ENCODE measurements at places on chromosomes 1 and 21.

DNA sequence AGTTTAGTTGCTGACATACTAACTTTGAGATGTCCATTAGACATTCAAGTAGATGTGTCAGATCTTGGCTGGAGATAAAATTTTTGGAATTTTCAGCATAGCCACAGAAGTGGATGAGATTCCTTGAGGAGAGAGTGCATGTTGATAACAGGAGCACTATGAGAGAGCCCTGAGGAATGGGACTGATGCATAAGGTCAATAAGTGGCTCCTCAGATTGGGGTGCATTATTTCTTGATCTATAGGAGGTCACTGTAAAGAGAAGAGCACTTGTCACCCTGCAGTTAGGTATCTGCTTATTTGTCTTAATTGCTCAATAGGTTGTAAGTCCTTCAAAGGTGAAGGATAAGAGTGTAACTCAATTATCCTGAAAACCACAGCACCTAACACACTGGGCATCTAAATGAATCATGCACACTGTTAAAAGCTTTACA is 52.0 kb upstream of the TACSTD2 start:
- no peak for DNase-seq

- DNase-seq, result no peak
These were observed 359.9 kb downstream of the SEC16B start for GRCh38 chr1:177609953-177610352.

DNA sequence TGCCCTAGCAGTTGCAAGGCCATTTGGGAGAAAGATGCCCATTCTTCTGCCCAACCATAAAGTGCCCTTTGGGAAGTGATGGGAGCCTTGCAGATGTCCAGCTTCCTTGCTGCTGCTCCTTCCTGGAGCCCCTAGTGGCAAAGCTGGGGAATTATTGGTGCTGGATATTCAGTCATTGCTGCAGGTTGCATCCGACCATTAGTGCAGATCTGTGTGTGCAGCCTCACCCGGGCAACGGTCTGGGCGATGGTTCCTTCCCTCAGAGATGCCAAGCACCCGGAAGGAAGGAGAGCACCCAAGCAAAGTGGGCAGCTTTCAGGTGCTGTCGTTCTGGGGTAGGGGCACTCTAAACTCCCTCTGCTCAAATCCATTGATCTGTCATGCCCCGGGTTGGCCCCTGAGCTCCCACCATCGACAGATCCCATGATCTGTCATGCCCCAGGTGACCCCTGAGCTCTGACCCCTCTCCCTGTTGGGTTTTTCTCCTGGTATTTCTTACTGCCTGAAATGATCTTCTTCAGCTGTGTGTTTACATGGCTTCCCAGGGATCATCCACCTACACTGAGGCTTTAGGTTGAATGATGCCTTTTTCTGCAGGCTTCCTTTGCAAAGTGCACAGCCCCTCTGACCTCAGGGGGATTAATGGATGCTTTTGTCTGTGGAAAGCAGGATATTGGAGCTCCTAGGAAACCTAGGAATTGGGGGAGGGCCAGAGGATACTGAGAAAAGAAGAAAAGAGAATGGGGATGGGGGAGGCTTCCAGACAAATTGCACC is 467.5 kb downstream of the PTPRU start:
- DNase-seq, result peak; percentile 44

- DNase-seq, result peak; percentile 63
These were observed 321.1 kb downstream of the KCTD3 start for GRCh38 chr1:215888159-215888558.

DNA sequence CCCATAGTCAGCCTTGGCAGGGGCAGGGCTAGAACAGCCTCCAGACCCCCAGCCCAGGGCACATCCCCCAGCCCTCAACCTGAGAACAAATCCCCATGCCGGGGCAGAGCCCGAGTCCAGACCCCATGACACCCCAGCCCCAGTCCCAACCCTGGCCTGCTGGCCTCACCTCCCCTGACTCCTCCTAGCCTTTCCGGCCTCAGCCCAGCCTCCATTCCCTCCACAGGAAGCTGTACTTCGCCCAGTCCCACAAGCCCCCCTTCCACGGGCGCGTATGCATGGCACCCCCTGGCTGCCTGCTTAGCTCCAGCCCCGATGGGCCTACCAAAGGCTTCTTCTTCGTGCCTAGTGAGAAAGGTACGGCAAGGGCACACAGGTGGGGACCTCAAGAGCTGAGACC is 50.4 kb downstream of the DISP3 start:
- DNase-seq, result no peak

DNA sequence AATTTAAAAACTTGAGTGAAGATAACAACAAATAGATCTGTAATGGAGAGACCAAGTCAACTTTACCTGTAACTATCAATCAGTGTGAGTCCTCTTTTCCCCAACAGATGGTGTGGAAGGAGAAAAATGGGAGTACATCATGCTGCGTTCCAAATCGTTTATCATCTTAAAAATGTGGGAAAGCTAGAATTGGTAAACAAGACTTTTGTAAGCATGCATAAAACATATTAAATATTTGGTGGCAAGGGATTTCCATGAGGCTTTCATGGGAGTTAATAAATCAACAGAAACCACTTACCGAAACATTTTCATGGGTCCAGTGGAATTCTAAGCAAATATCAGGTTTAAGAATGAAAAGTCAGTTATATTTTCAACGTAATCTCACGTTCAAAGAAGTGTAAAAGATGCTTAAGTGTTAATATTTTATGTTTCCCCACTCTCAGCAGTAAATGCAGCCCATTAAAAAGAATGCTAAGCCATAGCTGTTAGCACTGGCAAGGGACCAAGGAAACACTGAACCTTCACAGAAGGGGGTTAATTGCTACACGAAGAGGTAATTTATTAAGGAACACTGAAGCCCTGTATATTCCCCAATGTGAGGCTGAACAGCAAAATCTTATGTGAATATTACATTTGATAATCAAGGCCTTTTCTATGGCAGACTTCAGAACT is 117.0 kb downstream of the ZC3H11B start:
- peak; percentile 8 for DNase-seq

DNA sequence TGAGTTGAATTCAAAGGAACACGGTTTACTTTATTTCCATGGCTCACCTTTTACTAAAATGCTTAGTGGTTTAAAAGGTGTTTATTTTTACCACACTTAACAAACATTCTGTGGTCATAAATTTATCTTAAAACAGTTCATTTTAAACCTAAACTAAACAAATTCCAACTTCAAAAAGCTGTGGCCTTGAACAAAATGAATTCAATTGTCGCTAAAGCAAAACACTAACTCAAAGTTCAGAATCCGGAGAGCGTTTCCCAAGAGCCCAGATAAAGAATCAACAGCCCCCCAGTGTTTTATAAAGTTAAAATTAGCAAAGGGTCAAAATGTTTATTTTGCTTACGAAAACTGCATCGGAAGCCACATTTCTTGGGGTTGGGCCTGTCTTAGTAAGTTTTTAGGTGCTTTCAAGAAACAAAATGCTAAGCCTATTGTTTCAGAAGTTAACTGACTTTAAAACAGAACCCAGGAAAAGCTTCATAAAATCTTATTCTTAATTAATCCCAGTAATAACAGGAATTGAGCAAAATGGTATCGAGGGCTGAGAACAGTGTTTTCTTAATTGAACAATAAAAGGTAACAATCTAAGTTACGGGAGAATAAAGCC is 1.3 kb downstream of the PUM1 start:
- no peak for DNase-seq

- DNase-seq, result no peak
These were observed 96.8 kb upstream of the LMO4 start for GRCh38 chr1:87231703-87232367.

GRCh38 chr21:33117101-33117888 is 47.4 kb downstream of the OLIG1 start:
- no peak for DNase-seq

DNA sequence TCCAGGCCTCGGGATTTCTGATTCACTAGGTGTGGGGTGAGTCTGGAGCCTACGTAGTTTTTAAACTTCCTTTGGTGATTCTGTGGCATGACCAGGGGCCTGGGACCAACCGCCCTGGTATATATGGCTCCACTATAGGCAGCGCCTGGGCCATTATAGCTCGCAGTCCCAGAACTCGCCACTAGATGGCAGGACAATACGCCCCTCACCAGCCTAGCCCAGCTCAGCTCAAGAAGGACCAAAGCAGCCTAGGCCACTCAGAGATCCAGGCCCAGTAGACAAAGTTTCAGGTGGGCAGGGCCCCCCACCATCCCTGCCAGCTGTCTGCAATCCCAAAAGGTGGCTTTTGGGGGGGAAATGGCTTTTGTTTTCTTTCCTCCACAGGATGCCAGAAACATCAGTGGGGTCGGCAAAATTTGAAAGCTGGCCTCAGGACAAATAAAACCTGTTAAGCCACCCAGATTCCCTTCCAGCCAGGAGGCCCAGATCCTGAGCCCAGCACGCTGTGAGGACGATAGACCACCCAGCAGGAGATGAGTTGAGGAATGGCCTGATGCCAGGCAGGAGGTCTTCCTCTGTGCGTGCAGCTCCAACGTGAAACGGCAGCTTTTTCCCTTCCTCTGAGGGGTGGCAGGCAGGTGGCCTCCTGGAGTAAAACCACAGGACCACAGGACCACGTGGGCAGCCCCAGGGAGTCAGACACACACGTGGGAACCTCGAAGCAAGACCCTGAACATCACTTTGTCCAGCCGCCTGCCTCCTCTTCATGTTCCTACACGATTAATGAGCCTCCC is 24.8 kb upstream of the TMEM51 start:
- DNase-seq, result peak; percentile 71
